Urothelium cell line (cell line): ENCODE measurements at places on chromosomes 1 and 21.

DNA sequence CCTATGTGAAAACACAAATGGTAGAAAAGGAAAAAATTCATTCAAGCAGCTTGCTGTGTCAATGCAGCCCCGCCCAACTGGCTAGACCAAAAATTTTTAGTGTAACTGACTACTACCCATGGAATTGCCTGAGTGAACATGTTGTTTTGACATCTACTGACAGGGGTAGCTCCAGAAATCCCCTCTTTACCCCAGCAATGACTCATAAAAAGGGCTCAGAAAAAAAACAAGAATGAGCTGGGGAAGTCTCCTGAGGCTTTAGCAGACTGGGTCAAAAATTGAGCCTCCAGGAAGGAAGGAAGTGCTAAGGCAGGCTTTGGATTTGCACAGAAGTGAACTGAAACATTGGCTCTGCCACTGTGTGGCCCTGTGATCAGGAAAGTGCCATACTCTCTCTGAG, 24.4 kb upstream of the FGGY start:
- no peak for DNase-seq

- DNase-seq = no peak
Measured at GRCh38 chr1:61013189-61013945, 69.0 kb upstream of the NFIA start.

DNA sequence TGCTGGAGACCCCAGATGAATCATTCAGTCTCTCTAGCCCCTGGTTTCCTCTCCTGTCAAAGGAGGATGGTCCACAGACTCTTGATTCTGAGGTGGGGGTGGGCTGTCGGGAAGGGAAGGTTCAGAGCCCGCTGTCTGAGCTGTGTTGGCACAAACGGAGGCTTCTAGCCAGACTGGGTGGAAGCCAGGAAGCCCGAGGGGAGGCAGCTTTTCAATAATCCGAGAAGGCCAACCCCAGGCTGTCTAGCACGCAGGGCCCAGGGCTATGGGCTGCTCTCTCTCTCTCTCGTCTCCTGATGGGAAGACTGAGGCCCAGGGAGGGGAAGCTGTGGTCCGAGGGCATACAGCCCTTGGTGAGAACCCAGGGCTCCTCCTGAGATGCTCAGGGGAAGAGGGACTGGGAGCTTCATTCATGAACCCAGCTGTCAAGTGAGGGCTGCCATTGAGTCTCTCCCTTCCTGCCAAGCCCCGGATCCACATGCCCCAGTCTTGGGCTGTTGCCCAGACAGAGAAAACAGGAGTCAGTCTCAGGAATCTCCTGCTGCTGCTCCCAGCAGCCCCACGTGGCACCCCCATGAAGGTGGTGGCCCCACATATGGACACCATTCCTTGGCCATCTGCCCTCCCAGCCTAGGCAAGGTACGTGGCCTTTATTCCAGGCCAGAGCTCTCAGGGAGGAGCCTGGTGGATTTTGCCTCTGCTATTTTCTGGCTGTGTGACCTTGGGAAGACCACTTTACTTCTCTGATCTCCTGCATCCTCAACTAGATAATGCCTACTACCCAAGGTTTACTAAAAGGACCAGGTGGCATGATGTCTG, 44.4 kb downstream of the RAP1GAP start:
- DNase-seq = no peak

DNA sequence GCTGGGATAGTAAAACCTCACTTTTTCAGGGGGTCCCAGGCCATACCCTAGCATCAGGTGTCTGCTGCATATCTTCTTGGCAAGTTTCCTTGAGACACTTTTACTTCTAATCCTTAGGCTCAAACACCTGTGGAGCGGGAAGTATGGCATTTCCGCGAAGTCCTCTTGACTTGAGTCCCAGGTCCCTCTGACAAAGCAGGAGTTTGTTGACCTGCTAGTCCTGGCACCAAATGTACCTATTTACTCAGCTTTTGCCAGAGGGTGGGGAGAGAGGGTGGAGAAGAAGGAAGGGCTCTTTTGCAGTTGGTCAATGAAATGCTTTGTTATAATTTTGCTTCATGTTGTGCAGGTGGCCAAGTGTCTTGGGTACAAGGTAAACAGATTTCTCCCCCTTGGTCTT, 59.7 kb downstream of the CLIC6 start:
- DNase-seq = no peak

GRCh38 chr1:29470087-29470787, 233.9 kb downstream of the PTPRU start:
- DNase-seq = no peak

GRCh38 chr1:8510041-8510823, 192.3 kb downstream of the SLC45A1 start:
- no peak for DNase-seq

DNA sequence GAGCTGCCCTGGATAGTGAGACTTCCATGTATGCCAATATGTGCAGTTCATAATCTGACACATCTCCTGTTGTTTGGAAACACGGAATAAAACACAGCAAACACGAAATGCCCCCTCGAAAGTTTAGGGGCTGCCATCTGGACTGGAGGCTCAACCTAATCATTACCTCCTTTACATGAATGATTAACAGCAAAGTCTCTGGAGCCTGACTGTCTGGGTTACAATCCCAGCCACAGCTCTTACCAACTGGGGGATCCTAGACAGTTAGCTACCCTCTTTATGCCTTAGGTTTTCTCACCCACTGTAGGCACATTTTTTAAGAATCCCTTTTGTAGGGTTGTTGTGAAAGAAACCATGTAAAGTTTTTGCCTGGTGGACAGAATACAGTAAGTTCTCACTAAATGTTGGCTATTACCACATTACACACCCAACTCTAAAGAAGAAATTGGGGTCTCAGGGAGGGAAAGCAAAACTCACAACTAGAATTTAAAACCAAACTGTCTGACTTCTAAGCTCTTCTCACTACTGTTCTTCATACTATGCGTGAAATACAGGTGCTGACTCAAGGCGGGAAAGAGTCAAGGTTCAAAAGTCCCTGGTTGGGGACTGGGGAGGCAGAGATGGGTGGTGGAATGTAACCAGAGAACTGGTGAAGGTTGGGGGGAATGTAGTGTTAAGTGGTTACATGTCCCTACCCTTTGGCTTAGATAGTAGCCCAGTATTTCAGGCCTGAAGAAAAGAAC, 24.2 kb downstream of the CYP4A22 start:
- DNase-seq = no peak
